ENCODE measurements at places on chromosomes 3 and 15. TPM values are rescaled to one million over a fixed set of nuclear protein-coding genes. Genes with fewer than 3 reads are reported as not detected.

- DNase-seq: no peak
Measured at GRCh38 chr3:28008235-28008634, 233.2 kb upstream of the CMC1 start.

DNA sequence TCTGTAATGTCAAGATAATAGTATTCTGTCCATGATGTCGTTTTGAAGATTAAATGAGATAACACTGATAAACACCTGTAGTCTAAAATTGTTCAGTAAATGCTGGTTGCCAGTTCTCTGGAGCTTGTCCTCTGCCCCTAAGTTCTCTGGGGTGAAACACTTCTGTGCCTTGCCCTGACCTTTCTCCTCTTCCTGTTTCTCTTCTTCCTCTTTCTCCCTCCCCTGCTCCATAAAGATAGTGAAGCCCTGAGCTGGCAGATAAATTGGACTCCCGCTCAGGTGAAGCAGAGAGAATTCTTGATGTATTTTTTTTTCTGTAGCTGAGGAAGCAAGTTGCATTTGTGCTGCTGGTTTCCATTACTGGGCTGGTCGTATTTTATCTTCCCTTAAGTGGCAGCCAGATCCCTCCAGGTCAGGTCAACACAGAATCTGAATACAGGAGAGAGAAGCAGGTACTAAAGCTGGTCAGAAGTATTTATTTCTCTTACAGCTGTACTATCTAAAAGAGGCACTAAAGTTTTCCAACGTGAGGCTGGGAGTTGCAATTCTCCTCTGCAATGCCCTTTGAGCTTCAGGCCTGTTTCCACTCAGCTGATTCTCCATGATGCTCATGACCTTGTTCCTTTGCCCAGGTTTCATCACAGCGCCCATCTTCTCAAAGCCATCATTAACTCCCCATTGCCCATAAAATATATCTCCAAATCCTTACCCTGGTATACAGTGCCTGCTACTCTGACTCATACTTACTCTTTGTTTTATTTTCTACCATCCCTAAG, 319.3 kb upstream of the CFAP20DC start:
- DNase-seq: no peak

The RNF168 gene
- total RNA-seq: 25.9 TPM

GRCh38 chr3:118734664-118735063, 300.0 kb downstream of the IGSF11 start:
- DNase-seq: no peak

- no peak for DNase-seq
Measured at GRCh38 chr3:98786364-98787006, 23.3 kb downstream of the ST3GAL6 start.

- DNase-seq: no peak
Measured at GRCh38 chr3:46904303-46905212, 27.0 kb downstream of the PTH1R start.
